ENCODE measurements at places on chromosomes 3 and 15. TPM values are rescaled to one million over a fixed set of nuclear protein-coding genes. Genes with fewer than 3 reads are reported as not detected.

SLC35A5 gene
- 25.7 TPM for total RNA-seq

DNAH12 gene
- total RNA-seq = under 0.01 TPM

TPRA1 gene
- 30.7 TPM for total RNA-seq

FAM81A gene
- total RNA-seq = under 0.01 TPM

COX5A gene
- 82.1 TPM for total RNA-seq

MORC1 gene
- not detected for total RNA-seq

PDHB gene
- 63.6 TPM for total RNA-seq

GRCh38 chr15:62844564-62845240 lies 197.8 kb upstream of the TPM1 start:
- no peak for DNase-seq

DNA sequence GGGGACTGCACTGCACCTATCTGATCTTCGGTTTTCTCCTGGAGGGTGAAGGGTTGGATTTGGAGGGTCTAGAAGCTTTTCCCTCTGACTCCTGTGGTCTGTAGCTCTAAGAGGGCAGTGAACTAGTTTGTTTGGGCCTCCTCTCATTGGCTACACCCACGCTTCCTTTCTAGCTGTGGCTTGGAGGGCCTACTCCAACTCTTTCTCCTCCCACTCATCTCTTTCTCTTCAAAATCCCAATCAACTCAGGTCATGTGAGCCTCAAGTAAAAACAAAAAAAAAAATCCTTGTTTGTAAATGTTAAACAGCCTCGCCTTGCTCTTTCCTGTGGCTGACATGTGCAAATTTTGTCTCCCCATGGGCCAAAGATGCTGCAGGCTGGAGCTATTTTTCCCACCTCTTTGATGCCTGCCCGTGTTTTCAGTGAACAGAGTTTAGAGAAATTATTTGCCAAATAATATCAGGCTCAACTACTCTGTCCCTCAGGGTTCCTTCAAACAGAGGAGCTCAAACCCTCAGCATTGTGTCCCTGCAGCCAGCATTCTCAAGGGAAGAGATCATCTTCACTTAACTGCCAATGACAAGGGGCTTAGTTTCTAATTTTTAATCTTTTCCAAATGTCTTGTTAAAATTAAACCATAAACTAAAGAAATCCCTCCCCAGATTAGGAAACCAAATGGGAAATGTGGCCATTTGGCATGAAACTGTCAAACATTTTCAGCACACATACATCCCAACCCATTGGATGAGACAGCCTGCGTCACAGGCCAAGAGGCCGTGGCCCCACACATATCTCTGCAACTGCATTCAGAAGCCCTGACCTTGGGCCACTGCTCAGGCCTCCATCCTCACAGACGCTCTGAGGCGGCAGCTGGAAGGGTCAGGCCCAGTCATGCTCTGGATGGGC lies 114.8 kb upstream of the THBS1 start:
- DNase-seq = no peak

DNA sequence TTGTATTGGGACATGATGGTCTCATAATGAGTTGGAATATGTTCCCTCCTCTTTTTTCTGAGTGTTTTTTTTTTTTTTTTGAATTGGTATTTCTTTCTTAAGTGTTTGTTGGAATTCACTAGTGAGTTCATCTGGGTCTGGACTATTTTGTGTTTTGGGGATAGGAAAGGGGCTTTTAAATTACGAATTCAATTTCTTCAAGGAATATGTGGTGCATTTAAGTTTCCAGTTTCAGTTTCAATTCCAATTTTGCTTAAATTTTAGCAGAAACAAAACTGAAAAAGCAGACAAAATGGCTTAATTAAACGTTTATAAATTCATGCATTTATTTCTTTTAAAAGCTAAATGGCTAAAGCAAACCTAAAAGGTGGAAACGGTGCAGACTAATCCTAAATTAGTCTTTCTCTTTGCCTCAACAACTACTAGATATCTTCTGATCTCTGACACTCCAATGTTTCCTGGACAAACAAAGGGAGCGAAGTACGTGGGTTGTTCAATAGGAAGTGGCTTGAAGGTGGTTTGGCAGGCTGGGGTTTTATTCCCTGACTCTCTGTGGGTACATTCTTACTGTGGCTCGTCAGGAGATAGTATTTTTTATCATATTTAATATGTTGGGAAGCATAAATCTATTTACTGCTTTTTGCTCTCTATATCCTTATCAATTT lies 50.0 kb upstream of the CORO2B start:
- peak; percentile 82 for DNase-seq

- no peak for DNase-seq
Observed at GRCh38 chr3:18225709-18226108, 199.4 kb downstream of the SATB1 start.

GRCh38 chr15:33419701-33420100 lies 108.9 kb downstream of the RYR3 start:
- DNase-seq = no peak

DNA sequence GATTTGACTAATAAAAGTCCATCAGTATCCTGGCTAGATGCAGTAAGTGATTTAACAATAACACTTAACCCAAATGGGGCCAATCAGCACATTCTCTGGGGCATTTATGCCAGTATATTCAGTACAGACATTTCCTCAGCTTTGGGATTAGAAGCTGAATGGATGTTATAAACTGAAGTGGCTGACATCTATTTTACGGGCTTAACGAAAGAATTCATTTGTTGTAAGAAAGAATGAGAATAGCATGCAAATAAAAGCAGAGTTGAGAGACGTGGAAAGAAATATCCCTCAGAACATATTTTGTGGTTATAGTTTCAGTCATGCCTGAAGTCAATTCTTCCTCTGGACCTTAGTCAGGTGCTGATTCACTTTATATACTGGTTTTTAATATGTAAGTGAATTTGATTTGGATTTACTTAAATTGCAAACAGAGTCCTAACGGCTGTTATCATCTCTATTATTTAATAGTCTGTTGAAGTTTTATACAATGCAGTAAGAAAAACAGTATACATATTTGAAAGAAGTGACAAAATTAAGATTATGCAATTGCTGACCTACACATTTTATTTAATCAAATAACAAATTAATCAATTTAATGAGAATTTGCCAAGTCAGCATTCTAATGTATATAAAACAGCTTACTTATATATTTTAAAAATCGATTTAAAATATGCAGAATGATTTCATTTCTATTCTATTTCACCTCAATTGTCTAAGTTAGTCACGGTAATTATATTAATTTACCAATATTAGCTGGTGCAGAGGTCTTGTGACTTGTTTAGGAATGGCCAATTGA lies 513.9 kb upstream of the CADM2 start:
- DNase-seq = no peak

DNA sequence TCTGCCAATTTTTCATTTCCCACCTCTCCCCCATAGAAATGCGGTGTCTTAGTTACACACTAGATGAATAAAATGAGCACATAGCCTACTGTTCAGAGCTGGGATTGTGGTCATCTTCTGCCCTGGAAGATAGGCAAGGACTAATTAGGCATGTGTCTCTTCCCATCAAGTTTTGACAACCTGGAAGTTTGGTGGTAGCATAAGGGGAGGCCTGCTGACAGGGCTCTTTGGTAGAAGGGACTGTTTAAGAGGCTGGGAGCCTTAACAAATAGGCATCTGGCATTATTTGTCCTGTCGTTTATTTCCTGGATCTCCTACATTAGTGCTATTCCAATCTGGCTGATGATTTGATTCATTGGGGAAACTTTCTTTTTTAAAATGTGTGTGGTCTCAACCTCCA lies 512.3 kb downstream of the ZNF385D start:
- DNase-seq = no peak
